ENCODE measurements at places on chromosomes 4 and X.

DNA sequence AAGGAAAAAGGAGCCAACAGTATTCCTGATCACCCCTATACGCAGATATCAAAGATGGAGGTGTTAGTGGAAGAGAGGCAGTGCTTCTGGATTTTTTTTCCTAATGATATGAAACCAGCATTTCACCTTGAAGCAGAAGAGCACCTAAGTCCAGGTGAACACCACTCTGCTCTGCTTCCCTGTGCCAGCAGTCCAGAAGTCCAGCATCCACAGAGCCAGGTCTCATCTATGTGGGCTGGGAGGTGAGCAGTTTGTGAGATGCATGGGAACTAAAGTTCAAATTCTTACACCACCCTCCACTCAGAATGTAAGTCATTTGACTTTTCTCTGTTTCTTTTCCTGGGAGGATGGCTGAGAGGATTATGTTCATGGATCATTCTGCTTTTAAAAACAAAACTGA, 202.6 kb downstream of the RELL1 start:
- DNase-seq = no peak

- no peak for DNase-seq
Measured at GRCh38 chr4:171667906-171668305, 145.3 kb upstream of the GALNTL6 start.

DNA sequence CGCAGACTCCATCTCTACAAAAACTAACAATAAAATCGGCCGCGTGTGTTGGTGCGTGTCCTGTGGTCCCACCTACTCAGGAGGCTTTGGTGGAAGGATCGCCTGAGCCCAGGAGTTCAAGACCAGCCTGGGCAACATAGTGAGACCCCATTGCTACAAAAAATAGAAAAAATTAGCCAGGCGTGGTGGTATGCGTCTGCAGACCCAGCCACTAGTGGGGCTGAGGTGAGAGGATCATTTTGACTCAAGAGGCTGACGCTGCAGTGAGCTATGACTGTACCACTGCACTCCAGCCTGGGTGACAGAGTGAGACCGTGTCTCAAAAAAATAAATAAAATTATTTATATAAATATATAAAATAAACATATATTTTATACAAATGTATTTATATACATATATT, 22.3 kb downstream of the ASMTL start:
- no peak for DNase-seq

- DNase-seq = no peak
Measured at GRCh38 chr4:128177498-128177897, 110.1 kb downstream of the PGRMC2 start.

DNA sequence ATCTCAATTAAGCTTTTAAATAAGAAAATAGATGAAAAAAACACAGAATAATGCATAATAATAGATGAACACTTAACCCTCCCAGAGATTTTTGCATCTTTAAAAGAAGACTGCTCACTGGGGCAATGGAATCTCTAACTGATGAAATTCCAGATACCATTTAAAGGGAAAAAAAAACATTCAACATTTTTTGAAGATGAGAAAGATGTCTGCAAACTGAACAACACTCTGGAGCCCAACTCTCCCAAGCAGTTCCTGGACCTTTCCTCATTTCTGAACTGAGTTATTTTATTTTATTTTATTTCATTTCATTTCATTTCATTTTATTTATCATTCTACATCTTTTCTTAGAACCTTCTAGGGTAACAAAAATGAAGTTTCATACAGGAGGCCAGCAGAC, 90.7 kb downstream of the CORIN start:
- DNase-seq = no peak

DNA sequence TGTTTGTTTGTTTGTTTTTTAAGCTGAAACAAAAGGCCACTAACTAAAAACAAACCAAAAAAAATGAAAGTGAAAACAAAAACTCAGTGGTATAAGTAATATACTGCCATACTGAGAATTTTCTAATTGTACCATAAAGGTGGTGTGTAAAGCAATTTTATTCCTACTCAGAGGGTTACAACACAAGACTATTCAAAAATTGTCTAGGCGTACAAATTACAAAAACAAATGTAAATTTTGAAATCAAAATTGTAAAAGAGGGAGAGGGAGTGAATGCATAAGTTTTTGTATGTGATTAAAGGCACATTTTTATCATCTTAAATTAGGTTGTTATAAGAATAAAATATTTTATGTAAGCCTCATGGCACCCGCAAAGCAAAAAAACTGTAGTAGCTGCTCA, 232.6 kb downstream of the STK32B start:
- DNase-seq = no peak

GRCh38 chr4:4446434-4446833, 59.5 kb downstream of the NSG1 start:
- DNase-seq = no peak

DNA sequence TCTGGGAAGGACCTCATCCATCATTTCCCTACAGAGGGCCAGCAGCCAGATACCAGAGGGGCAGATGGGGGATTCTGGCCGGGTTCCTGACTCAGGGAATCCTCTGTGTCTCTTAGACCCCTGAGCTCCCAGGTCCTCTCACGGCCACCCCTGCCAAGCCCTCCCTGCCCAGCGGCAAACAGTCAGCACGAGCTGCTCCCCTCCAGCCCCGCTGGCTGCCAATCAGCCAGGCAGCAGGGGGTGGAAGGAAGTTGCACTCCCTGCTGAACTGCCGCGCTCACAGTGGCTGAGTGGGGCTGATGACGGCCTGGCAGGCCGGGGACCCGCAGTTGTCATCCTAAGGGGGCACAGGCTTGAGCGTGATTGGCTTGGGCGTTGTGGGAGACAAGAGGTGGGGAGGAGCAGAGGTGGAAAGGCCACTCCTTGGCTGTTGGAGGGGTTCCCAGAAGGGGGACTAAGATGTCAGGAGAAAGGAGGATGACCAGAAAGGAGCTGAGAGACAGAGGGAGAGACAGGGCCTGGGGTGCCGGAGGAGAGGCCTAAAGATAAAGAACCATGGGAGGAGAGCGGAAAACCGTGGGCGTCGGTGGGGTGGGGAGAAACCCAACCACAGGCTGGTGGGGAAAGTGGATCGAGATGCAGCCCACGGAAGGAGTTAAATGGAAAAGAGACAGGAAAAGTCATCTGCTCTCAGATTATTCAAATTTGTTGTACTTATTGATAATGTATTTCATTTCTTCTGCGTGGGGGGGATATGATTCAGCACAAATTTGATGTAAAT, 4.4 kb upstream of the CCDC149 start:
- no peak for DNase-seq

DNA sequence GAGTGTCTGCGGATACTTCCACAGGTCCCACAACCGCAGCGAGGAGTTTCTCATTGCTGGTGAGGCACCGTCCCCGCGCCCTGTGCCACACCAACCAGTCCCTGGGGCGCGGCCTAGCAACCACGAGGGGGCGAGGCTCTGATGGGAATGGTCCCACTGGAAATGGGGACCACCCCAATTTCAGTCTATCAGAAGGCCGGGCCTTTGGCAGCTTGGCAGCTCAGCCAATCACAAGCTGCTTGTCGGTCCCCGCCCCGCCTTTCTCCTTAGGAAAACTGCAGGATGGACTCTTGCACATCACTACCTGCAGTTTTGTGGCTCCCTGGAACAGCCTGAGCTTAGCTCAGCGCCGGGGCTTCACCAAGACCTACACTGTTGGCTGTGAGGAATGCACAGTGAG, 3.0 kb downstream of the TIMP1 start:
- no peak for DNase-seq

DNA sequence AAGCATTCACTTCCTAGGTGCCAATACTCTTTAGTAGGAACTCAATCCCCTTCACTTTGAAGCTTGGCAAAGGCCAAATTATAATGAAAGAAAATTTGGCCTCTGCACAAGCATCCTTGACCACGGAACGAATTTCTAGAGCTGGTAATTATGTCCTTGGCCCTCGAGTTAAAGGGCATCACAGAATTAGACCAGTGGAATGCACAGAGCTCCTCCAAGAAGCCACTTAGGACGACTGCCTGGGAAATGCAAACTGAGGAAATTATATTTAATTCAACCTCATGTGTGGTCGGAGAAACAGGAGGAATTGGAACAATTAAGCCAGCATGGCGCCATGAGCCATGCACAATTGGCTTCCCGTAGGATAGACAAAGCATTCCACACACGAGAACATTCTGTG, 59.3 kb downstream of the NLGN4X start:
- DNase-seq = no peak

GRCh38 chr4:86274642-86275041, 85.2 kb downstream of the MAPK10 start:
- DNase-seq = no peak

DNA sequence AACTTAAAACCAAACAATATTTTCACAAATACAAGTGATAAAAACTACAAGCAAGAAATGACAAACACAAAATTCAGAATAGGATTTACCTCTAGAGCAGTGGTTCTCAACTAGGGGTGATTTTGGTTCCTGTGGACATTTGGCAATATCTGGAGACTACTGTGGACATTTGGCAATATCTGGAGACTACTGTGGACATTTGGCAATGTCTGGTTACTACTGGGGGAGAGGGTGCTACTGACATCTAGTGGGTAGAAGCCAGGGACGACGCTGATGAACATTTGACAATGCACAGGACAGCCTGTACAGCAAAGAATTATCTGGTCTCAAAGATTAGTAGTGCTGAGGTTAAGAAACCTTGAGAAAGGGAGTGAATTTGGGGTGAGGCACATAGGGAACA, 169.8 kb downstream of the CLCN4 start:
- no peak for DNase-seq

DNA sequence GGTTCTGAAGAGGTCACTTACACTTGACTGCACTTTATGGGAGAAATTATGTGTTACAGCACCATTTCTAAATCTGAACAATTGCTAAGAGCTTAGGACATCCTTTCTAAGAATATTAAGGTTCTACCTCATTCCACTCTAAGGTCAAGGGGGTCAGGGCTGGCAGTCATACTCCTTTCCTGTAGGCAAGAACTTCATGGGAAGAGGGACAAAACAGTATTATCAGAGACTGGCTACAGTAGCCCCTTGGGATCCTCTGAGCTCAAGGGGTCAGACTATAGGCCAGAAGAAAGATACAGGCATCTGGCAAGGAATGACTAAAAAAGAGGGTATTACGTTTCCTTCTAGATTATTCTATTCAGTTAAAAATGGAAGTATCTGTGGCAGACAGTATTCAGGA, 115.1 kb downstream of the RASL11B start:
- DNase-seq = no peak

DNA sequence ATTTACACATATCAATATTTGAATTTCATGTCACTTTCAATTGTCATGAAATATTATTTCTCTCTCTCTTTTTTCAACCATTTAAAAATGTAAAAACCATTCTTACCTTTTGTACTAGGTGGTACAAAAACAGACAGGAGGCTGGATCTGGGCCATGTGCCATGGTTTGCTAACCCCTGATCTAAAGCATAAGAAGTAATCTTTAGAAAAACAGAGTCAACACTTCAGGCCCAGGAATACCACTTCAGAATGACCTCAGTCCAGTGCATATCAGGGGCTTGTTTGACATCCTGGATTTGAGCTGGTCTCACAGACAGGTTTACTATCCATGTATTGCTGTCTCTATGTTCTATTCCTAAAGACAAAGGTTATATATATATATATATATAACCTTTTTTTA, 102.5 kb downstream of the DCHS2 start:
- DNase-seq = no peak

- DNase-seq = no peak
Measured at GRCh38 chr4:3651267-3651845, 114.8 kb upstream of the ADRA2C start.

DNA sequence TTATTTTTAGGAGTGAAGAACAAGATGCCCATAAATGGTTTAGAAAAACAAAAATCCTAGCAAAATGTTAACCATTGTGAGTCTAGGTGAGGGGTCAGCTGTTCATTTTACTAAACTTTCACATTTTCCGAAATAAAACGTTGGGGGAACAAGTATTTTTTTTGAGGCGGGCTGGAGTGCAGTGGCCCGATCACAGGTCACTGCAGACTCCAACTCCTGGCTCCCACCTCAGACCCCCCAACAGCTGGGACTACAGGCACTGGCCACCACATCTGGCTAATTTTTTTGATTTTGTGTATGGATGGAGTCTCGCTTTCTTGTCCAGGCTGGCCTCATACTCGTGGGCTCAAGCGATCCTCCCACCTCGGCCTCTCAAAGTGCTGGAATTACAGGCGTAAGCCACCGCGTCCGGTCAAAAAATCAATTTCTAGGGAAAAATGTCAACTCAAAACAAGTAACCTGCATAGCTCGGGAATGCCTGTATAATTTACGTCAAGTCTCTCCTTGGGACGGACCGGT, 742 bp upstream of the TAF1 start:
- DNase-seq = no peak

DNA sequence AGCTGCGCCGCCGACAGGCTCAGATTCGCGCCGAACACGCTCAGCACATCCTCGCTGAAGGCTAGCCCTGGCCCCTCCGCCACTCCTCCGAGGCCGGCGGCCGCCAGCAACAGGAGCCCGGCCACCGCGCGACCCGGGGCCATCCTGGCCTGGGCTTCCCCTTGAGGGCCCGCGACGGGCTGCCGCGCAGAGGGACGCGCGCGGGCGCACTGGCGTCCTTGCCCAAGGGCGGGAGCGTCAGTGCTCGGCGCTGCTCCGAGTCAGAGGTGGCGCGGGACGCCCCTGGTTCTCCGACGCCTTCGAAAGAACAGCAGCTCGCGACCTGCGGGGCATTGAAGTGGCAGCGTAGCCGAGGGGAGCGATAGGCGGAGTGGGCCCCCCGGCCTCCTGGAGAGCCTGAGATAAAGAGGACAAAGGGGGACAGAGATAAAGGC, 745 bp downstream of the SLC39A8 start:
- DNase-seq = peak; percentile 56

GRCh38 chr4:84901173-84901572, 65.3 kb downstream of the WDFY3 start:
- DNase-seq = no peak

DNA sequence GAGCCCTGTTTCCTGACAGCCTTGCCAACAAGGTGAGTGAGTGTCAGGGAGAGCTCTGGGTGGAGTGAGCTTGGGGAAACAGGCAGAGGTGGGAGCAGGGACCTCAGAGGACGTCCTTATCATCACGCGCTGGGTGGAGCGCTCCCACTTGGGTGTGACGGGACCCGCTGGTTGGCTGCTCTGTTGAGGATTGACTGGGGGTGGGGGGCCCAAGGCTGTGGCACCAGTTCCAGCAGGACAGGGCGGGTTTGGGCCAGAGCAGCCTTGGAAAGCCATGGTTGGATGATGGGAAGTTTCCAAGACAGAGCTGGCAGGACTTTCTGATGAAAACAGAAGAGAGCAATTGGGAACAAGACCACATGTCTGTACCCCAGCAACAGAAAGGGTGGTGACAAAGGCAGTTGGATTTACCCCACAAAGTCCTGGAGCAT, 3.0 kb upstream of the PCGF3 start:
- no peak for DNase-seq

GRCh38 chr4:10701702-10702460, 17.3 kb upstream of the CLNK start:
- no peak for DNase-seq

DNA sequence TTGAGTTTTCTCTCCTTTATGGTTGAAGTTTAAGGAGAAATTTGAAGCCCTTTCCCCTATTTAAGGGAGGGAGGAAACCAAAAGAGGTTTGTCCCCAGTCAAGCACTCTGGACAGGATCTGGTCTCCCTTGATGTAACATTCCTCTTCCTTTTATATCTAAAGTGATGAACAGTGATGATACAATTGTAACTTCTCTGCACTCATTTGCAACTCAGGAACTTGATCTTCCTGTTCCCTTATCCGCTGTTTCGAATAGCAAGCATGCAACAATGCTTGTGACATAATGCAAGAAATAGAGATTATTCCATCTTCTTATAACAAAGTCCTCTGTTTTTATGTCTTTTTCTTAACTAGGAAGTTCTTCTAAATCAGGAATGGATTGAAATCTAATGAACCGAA, 18.3 kb downstream of the ALPK1 start:
- DNase-seq = no peak

- no peak for DNase-seq
Measured at GRCh38 chrX:70039758-70040157, 10.0 kb downstream of the AWAT2 start.
